ENCODE measurements at places on chromosomes 16 and 17.
A peak's percentile ranks its signal among the peaks of the same experiment; 100 is the strongest.

DNA sequence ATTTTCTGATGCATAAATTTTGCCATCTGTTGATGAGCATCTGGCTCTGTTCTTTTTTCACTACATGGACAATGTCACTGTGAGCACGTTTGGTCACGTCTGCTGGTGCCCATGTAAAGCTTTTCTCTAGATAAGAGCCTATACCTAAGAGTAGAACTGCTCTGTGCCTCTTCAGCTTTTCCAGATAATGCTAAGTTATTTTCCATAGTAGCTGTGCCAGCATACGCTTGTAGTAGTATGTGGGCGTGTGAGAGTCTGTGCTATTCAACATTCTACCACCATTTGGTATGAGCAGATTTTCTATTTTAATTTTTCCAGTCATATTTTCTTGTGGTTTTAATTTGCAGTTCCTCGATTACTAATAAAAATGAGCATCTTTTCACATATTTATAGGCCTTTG, 33.2 kb downstream of the VPS35L start:
- DNase-seq = no peak

GRCh38 chr17:29141514-29141876, 38.7 kb downstream of the MYO18A start:
- DNase-seq = no peak

- DNase-seq = no peak
Observed at GRCh38 chr17:66799849-66800537, 34.9 kb upstream of the CACNG5 start.

- DNase-seq = no peak
Observed at GRCh38 chr17:27559506-27560481, 71.2 kb upstream of the LGALS9 start.

DNA sequence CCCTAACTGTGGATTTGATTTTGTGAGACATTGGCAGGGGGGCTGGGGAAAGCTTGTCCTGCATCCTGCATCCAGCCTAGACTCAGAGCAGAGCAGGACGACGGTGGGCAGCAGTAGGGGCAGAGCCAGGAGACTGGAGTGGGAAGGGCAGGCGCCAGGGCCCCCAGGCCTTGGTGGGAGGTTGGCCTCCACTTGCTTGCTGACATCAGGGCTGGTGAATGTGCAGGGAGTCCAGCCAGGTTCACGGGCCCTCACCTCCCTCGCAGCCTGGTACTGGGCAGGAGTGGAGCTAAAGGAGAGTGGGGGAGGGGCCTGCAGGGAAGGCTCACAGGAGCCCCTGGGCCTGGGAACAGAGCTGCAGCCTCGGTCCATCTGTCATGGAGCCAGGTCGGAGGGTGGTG, 2.2 kb upstream of the SMTNL2 start:
- no peak for DNase-seq

DNA sequence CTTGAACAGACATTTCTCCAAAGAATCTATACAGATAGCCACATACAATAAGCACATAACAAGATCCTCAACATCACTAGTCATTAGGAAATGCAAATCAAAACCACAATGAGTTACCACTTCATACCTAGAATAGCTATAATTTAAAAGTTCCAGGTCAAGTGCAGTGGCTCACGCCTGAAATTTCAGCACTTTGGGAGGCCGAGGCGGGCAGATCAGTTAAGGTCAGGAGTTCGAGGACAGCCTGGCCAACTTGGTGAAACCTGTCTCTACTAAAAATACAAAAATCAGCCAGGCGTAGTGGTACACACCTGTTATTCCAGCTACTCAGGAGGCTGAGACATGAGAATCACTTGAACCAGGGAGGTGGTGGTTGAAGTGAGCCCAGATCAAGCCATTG, 19.9 kb downstream of the RANBP10 start:
- no peak for DNase-seq

GRCh38 chr16:52592778-52593177, 45.8 kb upstream of the TOX3 start:
- no peak for DNase-seq

GRCh38 chr17:70028397-70028796, 46.6 kb upstream of the KCNJ16 start:
- DNase-seq = no peak

DNA sequence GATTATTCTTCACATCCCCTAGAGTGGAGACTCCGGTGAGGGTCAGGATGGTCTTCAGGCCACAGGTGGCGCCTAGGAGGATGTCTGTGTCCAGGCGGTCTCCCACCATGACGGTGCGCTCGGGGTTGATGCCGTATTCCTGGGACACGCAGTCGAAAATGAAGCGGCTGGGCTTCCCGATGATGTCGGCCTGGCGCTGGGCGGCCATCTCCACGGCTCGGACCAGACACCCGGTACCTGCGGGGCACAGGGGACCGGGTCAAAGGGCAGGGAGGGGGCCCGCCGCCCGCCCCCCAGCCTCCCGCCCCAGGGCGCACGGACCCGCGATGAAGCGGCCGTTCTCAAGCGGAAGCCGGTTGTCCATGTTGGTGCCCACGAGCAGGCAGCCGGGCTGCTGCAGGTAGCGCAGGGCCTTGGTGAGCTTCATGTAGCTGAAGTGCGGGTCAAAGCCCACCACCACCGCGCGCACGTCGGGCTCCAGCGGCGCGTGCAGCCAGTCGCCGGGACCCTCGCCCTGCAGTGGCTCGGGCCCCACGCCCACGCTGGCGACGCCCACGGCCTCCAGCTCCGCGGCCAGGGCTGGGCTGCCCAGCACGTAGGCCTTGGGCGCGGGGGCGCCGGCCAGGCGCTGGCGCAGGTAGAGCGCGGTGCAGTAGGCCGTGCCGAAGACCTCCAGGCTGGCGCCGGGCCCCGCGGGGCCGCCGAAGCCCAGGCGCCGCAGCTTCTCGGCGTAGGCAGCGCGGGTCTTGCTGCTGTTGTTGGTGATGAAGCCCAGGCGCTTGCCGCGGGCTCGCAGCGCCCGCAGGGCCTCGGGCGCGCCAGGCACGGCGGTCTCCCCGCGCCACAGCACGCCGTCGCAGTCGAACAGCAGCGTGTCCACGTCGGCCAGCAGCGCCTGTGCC, 572 bp downstream of the PGP start:
- no peak for DNase-seq

- DNase-seq = no peak
Observed at GRCh38 chr16:68273459-68273858, 9.1 kb downstream of the SLC7A6 start.

DNA sequence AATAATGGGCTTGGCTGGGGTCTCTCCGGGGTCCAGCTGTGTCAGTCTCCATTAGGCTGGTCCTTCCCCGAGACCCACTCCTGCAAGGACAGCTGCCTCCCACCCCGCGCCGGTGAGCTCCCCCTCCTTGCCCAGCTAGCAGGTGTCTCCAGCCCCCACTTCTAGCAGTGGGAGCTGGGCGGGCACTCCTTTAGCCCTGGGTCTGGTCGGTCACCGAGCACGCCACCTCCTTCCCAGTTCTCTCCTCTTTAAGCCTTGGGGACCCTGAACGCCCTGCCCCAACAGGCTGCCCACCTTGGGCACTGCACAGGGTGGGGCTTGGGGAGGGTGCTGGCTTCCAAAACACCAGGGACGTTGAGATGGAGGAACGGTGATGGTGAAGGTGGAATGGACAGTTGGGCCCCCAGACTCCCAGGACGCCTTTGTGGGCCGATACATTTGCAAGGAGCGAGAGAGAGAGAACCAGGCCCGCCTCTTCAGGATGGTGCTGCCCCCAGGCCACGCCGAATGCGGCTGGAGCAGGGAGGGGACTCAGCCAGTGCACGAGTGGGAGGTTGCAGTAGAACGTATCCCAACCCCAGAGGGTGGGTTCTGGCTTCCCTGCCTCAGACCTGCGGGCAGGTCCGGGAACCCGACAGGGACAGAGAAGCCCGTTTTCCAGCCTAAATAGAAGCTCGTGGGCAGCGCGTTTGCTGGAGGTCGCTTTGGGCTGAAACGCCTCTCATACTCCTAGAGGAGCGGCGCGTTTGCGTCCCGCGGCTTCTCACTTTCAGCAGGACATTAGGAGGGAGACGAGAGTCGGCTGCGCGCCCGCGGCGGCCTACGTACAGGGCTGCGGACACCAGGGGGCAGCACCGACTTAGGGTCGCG, 10.7 kb downstream of the TBX2 start:
- peak; percentile 56 for DNase-seq

- no peak for DNase-seq
Observed at GRCh38 chr17:33725675-33726271, 432.7 kb upstream of the ASIC2 start.

DNA sequence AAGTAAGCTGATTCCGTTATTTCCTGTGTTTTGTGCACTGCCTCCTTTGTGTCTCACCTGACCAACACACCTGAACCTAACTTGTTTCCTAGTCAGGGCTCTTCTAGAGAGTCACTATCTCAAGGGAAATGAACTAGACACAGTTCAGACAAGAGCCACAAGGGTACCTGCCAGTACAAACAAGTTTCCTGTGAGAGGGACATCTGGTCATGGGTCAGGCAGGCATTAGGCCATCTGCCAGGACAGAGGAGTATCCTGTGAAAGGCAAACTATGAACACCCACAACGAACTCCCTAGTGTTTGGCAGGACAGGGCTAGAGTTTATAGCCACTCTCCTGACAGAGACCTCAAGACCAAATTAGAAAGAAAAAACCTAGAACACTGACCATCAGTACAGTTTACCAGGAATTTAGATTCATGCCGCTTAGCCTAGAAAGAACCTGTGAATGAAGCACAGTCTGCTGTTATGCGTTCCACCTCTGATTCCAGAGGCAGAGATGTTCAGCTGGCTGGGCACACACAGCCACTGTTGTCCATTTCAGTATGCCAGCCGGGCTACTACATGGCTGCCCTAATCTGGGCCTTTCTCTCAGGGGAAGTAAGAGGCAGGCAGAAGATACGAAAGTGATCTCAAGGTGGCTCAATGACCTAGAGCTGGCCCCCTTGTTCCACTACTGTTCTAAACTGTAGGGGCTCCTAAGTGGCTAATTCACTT, 20.7 kb upstream of the GLG1 start:
- DNase-seq = no peak

- DNase-seq = no peak
Observed at GRCh38 chr17:21296097-21297025, 11.8 kb downstream of the MAP2K3 start.

GRCh38 chr17:35943537-35943936, at the start of gene LYZL6:
Gene LYZL6, minus strand, starts transcription at chr17:35943713. Its CDS starts 4,357 bp downstream, at chr17:35939356.
- DNase-seq = no peak

GRCh38 chr16:3138342-3138741, 3.5 kb downstream of the ZNF213 start:
- no peak for DNase-seq

GRCh38 chr17:76278952-76279741, 14.0 kb downstream of the UBALD2 start:
- DNase-seq = peak; percentile 73

- no peak for DNase-seq
Observed at GRCh38 chr17:77304051-77304745, 163.4 kb downstream of the SEC14L1 start.

DNA sequence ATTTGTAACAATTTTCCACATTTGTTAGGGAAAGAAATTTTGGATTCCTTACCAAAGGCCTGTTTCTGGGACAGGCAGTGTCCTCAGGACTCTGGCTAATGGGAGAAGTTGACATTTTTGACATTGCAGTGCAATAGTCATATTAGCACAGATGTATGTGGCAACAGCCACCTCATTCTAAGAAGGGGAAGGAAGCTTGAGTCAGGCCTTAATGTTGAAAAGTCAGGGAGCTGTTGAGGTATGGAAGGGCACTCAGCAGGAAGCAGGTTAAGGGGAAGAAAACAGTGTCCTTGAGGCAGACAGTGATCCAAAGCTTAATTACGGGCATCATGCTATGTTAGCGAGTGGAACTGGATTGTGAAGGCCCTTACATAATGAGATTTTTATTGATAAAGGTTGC, 20.9 kb downstream of the AKTIP start:
- no peak for DNase-seq

DNA sequence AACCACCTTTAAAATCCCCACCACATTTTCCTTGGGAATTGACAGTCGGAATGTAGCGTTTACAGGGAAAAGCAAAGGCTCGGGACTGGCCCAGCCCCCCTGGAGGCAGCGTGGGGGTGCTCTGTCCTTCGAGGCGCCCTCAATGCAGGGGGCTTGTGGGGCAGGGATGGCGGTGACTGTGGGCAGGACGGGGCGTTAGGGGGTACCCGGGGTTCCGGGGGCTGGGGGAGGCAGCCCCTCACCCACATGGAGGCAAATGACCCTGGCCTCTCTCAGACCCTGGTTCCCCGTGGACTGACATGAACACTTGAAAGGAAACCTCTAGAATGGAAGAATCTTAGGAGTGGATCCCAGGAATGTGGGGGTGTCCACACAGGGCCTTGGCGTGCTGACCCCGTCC, 78.4 kb upstream of the GNG13 start:
- no peak for DNase-seq

- no peak for DNase-seq
Observed at GRCh38 chr17:70642059-70642458, 472.7 kb downstream of the KCNJ2 start.

Measured in activated T-helper 1 cell treated with Interleukin-2 at 50 U/mL for 16 hours (primary cell).